Stimulated activated CD8-positive, alpha-beta memory T cell treated with anti-CD3 and anti-CD28 coated beads, Interleukin-15, amount 100 ng/mL, for 24 hours (primary cell): ENCODE measurements at places on chromosomes 16 and 17.

DNA sequence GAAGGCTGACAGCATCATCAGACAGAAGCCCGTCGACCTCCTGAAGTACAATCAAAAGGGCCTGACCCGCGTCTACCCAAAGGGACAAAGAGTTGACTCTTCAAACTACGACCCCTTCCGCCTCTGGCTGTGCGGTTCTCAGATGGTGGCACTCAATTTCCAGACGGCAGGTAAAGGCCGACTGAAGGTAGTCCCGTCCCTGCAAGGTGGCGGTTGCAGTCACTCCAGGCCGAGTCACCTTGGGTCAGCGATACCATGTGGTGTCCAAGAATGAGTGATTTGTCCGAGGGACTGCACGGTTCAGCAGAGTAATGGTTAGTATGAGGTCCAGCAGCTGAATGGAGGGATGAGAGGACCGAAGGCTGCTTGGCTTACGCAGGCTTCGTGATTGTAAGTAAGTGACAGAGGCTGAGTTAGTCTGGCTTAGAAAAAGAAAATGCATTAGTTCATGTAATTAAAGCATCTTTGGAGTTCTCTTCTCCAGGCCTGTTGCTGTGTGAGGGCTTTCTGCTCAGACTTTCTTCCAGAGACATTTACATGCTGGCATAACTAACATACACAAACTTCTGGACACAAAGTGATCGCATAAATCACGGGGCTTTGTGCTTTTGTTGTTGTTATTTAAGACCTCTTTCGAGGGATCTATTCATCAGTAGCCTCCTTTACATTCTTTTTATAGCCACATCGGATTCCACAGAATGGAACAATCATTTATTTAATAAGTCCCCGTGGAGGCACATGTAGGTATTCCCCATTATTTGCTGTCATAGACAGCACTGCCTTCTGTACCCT lies 74.9 kb downstream of the SDR42E1 start:
- no peak for DNase-seq

DNA sequence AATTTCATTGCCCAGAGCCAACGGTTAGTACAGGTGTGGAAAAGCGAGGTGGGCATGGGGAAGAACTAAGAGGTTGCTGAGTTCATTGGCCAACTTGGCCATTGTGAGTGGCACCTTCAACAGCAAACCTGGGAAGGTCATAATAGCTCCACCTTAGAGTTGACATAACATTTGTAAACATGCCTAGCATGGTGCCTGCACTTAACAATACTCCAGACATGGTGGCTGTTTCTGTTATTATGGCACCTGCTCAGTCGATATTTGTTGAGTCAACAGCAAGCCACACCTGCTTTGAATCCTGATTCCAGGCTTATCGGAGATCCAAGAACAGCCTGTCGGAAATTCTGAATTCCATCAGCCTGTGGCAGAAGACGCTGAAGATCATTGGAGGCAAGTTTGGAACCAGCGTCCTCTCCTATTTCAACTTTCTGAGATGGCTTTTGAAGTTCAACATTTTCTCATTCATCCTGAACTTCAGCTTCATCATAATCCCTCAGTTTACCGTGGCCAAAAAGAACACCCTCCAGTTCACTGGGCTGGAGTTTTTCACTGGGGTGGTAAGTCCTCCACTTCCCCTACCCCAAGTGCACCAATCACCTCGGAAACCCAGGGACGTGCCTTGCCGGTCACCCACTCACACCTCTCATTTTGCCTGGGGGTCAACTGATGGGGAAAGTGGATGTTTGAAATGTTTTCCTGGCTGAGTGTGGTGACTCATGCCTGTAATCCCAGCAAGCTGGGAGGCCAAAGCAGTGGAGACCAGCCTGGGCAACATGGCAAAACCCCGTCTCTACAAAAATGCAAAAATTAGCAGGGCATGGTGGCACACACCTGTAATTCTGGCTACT lies 46.0 kb downstream of the TMC5 start:
- no peak for DNase-seq

DNA sequence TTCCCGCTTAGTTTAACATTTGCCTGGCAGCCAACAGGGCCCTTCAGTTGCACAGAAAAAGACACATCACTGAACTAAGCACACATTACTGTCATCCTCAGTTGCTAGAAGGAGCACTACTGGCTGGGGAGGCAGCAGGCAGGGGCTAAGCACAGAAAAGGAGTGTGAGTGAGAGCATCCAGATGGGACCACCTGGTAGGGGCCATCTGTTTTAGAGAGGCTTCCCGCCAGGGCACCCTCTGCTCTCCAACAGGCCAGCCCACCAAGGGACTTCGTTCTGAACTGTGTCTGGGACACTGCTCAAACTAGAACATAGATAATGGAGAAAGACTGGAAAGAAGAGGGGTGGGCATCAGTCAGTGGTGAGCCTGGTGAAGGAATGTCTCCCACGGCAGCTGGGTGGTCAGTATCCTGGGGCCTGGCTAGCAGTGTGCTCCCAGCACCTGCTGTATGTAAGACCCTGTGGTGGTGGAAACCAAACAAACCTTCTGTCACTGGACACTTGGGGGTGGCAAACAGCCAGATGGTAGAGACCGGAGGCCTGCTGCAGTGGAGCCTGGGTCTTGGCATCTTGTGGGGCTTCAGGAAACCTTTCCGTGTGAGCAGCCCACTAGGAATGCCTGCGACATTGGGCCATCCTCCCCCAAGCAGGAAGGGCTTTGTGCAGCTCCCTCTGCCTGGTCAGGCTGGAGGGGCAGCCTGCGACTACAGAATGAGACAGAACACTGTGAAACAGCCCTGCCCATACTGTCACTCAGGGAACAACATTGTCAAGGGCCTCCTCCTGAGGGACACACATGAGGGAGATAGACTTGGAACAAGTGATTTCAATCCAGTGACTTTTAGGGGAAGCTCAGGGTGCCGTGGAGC lies 12.8 kb upstream of the RANGRF start:
- no peak for DNase-seq

DNA sequence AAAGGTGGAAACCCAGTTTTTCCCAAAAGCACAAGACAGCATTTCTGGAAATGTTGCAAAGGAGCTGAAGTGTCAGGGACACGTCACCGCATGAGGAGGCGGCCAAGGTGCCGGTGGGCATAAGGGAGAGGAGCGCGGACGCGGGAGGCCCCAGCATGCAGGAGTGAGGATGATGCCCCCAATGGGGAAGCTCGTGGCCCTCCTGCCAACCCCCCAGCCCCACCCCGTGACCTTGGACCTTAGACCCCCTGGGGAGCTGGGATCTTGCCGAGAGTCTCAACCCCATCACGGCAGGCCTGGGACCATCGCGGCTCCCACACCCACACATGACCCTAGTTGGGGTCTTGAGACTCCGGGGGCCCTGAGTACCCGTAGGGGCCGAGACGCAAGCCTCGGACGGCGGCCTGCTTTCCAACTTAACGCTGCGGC lies 119.4 kb upstream of the METRNL start:
- no peak for DNase-seq

GRCh38 chr16:79201436-79201835 lies 399.1 kb downstream of the MAF start:
- no peak for DNase-seq

- no peak for DNase-seq
Measured at GRCh38 chr16:65315081-65315780, 193.4 kb upstream of the CDH11 start.

DNA sequence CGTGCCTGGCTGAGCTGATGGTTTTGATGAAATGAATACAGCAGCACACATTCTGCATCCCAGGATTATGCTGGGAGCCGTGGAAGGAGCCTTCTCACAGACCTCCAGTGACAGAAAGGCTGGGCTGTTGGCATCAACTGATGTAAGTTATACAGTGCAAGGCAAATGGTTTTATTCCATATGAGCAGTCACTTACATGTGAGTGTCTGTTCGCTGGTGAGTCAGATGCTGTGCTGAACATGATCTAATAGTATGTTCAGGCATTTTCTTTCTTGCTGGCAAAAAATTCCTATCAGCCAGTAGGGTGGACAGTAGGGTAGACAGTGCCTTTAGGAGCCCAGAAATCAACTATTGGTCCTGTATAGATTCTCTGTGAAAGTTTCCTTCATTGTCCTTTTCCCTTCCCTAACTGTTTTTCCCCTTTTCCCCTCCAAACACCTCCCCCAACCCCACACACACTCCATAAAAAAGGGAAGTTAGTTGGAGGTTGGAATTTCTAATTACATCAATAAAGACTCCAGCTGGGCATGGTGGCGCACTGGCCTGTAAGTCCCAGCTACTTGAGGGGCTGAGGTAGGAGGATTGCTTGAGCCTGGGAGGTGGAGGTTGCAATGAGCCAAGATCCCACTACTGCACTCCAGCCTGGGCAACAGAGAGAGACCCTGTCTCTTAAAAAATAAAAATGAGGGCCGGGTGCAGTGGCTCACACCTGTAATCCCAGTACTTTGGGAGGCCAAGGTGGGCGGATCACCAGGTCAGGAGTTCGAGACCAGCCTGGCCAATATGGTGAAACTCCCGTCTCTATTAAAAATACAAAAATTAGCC lies 36.2 kb downstream of the LDHD start:
- DNase-seq: no peak

- DNase-seq: no peak
Measured at GRCh38 chr17:79559111-79559887, 51.6 kb downstream of the RBFOX3 start.

DNA sequence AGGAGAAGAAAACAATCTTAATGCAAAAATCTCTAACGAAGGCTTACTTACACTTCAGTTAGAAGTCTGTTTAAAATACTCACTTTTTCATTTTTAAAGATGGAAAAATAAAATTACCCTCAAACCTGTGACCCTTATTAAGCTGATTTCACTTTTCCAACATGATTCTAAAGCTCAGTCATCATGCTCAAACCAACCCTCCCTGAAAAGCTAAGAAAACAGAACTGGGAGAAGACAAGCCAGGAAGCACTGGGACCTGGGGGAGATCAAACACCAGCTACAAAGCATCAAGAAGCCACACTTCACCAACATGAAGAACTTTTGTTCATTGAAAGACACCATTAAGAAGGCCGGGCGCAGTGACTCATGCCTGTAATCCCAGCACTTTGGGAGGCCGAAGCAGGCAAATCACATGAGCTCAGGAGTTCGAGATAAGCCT lies 88.8 kb downstream of the LITAF start:
- no peak for DNase-seq

- DNase-seq: no peak
Measured at GRCh38 chr17:27824176-27824715, 23.9 kb upstream of the NOS2 start.

DNA sequence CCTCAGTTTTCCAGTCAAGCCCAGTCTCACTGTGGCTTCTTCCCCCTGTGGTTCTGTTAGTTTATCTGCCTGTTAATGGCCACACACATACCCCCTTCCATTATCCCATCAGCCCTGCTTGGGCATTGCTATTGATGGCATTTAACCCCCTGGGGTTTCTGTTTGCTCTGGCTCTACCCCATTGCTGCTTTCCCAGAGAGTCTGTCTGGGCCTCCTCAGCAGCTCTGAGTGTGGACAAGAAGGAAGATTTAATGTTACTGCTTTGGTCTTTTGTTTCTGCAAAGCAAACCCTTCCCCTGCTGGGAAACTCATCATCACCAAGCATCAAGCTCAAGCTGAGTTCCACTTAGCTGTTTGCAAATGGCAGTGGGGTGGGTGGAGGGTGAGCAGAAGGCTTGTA lies 162.7 kb downstream of the CCT6B start:
- DNase-seq: no peak

DNA sequence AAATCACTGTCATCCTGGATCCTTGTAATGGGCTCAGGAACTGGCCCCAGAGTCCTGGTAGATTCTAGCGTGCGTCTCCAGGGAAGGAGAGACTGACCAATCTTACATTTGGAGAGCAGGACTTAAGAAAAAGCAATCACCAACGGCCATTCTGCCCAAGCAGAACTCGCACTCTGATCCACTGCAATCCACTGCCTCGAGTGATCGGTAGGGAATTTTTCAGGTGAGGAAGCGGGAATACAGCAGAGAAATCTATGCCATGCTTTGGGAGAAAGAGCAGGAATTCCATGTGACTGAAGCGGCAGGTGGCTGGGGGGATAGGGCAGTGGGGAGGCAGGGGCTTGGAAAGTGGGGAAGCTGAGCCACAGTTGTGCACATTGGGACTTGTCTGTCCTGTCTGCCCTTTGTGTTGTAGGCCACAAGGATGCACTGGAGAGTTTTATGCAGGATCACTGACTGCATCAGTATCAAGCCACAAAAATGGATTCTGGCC lies 143.9 kb upstream of the HS3ST2 start:
- no peak for DNase-seq

DNA sequence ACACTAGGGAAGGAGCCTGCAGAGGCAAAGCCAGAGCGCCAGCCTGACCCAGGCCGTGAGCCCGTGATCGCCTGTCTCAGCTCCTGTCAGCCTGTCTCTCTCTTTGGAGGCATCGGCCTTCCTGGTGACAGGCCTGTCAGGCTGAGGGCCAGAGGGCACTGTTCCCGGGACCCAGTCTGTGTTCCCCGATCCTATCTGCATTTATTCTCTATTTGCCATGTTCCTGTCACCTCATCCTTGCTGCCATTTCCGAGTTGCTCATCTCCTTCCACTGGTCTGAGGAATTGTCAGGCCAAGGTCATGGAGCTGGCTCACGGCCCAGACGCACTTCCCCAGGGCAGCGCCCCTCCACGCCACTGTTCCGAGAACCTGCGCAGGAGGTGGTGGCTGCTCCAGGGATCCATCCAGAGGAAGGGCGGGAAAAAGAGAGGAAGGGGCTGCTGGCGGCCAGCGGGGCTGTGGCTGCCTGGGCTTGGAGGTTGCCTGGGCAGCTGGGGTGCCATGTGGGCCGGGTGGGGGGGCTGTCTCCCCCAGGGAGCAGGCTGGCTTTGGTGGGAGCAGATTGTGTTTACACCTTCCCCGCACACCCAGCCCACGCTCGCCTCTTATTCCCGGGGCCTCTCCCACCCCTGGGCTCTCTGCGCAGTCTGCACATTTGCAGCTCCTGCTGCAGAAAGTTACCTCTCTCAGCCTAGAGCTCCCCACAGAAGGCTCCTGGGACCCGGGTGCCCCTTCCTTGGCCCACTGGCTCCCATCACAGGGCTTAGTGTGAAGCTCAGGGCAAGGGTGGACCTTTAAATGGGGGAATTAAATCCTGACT lies 4.9 kb downstream of the PRCD start:
- DNase-seq: no peak

- no peak for DNase-seq
Measured at GRCh38 chr17:45814622-45815606, 29.8 kb upstream of the SPPL2C start.

- no peak for DNase-seq
Measured at GRCh38 chr16:67268136-67268579, 11.2 kb upstream of the PLEKHG4 start.

DNA sequence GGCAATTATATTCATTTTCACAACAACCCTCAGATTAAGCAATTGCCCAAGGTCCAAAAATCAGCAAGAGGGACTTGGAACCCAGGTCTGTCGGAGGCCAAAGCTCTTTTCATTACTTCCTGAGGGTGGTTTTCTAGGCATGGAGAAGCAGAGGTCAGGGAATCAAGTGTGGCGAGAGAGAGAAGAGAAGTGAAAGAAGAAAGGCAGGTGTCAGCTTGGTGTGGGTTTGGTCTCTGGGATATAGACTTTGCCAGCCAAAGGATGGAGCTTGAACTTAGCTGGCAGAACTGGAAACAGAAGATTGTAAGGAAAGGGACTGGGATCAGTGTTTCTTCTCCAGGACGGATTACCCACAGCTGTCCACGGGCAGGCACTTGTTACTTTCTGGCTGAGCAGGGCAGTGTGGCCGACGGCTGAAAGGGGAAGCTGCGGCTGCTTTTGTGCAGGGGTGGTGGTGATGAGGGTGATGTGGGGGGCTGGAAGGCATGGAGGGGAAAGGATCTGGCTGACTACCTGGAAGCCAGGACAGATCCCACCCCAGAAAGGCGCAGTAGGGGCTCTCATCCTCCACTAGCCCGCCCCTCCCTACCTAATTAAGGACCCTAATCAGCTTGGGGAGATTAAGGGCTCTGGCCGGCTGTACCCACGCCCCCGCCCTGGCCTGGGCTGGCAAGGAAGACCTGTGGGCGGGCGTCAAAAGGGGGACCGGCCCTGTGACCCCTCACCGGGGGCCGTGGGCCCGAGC lies at the start of gene GUCY2D:
Gene GUCY2D (plus strand): TSS at position 640 of the 745 bp plus-strand sequence. CDS start 433 bp downstream, outside the sequence.
- DNase-seq: no peak
